Large intestine (tissue), 12 donors: ENCODE measurements at places on chromosomes 7 and 10. TPM values are rescaled to one million over a fixed set of nuclear protein-coding genes. Genes with fewer than 3 reads are reported as not detected.

DNA sequence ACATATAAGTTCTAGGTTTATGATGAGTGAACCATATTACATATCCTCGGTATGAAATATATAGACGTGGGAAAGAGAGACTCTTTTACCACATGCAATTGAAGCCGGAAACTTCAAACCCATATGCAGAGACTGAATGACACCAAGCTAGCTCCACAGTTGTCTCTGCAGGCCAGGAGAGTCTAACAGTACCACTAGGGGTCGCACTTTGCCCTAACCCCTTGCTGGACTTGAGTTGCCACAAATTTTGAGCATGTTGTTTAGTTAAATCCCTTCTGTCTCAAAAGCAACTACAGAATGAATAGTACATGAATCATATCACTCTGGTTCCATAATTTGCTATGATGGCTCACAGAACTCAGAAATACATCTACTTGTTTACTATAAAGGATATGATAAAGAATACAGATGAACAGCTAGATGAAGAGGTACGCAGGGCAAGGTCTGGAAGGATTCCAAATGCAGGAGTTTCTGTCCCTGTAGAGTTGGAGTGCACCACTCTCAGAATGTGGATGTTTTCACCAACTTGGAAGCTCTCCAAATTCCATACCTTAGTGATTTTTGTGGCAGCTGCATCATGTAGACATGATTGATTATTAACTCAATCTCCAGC is 112.4 kb upstream of the YAE1 start:
- DNase-seq, result peak; percentile 37

GRCh38 chr10:33703501-33704213 is 369.2 kb upstream of the NRP1 start:
- no peak for DNase-seq

- no peak for DNase-seq
Observed at GRCh38 chr7:24722386-24723177, 34.7 kb downstream of the GSDME start.

DNA sequence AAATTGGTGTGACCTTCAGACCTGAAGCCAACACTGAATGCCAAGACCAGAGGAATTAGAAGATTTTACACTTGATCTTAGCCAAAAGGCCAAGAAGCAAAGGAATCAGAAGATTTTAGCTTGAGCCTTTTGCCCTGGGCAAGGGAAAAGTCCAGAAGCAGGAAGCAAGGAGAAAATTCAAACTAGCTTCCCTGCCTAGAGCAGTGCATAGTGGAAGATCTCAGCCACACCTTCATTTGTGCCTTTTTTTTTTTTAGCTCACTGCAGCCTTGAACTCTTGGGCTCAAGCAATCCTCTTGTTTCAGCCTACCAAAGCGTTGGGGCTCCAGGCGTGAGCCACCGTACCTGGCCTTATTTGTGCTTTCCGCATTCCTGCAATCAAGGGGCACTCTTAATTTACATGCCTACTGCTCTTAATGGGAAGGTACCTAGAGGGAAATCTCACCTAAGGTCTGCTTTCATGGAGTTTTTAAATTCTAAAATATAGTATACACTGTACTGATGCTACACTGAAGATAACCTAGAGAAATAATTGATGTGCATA is 8.3 kb upstream of the PIP4K2A start:
- DNase-seq, result no peak

DNA sequence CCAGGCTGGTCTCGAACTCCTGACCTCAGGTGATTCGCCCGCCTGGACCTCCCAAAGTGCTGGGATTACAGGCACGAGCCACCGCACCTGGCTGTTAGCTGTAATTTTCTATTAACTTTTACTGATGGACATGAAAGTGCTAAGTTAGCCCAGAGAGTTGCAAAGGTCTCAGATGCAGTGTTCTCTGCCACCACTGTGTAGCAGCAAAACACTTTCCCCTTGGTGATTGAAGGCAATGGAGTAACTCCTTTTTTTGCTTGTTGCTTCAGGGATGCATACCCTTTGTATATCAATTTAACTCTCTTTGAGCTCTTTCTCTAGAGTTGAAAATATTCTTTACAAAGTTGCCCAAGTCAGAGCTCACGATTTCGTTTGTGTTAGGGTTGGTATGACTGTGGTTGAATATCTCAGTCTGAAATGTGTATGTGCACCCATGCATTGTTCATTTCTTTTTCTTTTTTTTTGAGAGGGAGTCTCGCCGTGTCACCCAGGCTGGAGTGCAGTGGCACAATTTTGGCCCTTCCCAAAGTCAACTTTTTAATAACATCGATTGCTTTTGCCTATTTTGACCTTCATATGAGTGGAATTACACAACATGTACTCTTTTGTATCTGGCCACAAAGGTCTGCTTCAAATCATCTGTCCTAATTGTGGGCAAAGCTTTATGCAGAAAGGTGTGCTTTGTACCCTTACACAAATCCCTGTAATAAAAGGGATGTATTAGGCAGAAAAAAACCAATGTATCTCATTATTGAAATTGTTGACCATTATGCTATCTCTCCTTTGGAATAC is 52.6 kb downstream of the GTF2I start:
- no peak for DNase-seq

DNA sequence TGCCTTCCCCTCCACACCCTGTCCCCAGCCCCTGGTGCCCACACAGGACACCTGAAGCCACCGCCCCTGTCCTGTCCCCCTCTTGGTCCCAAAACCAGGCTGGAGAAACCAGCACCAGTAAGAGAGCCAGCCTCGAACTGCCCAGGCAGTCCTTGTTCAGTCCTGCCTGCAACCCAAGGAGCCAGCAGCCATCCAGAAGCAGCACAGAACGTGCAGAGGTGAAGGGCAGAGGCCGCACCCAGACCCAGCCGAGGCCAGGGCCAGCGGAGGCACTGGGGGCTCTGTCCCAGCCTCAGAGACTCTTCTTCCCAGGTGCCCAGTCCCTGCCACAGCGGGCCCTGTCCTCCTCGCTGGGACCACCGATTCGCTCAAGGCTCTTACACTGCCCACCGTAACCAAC is 23.3 kb upstream of the CNPY1 start:
- DNase-seq, result no peak

DNA sequence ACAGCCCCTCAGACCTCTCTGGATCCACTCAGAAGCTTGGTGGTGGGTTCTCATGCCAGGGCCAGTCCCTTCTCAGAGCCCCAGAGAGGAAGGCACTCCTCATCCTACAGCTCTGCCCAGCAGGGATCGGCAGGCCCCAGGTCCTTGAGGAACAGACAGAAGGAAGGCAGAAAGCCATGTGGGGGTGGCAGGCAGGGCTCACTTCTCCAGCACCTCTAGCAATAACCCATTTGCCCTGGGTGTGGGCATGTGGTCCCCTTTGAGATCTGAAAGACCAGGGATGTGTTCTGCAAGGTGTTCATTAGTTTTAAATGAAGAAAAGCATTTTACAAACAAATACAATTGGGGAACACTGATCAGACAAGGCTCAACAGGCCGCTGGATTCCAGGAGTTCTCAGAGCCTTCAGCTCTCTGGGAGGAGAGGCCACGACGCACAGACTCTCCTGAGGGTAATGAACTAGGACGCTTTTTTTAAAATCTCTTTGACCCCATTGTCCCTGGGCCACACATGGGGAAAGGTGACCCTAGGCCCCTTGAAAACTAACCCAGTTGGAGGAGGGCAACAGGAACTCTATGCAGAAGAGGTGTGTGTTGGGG is 40.6 kb downstream of the LDB3 start:
- DNase-seq, result no peak

DNA sequence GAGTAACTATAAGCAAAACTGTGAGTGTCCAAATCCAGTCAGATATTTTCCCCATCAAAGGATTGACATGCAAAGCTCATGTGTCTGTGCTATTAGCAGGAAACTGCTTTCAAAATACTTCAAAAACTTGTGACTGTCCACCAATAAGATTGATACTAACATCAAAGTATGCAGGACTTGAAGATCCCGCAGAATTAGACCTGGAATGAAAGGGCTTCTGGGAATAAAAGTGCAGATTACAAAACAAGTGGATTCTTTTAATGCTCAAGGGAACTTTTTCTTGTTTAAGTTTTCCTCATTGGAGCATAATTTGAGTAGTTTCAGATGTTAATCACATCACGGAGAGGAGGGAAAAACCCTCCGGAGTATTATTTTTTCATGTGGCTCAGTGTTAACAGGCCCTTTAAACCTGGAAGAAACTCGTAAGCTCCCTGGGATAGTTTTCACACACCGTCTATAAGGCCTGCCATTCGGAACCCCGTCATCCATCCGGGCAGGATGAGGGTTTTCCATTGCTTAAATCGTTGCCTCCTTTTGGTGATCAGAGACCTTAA is 33.9 kb upstream of the MKX start:
- no peak for DNase-seq

DNA sequence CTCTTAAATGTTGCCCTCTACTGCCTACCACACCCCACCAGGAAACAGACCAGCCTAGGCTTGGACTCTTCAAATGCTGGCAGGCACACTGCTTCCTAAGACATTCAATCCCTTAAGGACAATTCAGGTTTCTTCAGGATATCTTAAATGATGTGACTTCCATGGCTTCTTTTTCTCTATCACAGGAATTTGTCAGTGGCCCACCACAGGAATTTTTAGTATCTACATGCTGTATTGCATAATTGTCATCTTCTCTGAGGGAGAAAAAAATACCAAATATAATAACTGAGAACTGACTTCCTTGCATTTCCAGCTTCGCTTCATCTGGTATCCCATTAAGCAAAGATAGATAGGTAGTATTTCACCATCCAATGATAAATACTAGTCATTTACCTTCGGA is 129.3 kb downstream of the WNT2 start:
- no peak for DNase-seq

DNA sequence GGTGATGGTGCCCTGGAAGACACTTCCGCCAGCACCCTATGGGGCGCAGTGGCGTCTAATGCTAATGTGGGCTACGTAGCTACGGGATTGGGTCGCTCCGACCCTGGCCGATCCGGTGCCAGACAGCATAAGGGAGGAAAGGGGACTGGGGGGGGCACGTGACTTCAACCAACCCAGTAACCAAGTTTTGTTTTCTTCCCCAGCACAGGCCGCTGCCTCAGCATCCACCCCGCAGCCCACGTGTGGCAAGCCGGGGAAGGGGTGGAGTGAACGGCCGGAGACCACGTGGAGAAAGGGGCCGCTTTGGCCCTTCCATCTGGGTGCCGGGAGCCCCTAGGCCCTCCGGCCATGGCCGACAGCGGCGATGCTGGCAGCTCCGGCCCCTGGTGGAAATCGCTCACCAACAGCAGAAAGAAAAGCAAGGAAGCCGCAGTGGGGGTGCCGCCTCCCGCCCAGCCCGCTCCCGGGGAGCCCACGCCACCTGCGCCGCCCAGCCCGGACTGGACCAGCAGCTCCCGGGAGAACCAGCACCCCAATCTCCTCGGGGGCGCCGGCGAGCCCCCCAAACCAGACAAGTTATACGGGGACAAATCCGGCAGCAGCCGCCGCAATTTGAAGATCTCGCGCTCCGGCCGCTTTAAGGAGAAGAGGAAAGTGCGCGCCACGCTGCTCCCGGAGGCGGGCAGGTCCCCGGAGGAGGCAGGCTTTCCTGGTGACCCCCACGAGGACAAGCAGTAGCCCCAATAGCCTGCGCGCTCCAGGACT is 2.5 kb downstream of the PRR15 start:
- DNase-seq, result peak; percentile 78

DNA sequence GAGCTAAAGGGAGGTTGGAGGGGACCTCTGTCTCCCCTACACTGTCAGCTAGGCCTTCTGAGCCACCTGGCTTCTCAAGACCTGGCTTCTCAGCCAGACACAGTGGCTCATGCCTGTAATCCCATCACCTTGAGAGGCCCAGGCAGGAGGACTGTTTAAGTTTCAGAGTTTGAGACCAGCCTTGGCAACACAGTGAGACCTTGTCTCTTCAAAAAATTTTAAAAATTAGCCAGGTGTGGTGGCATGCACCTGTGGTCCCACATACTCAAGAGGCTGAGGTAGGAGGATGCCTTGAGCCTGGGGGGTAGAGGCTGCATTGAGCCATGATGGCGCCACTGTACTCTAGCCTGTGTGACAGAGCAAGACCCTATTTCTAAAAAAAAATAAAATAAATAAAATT is 33.1 kb downstream of the PIP4K2A start:
- no peak for DNase-seq

DNA sequence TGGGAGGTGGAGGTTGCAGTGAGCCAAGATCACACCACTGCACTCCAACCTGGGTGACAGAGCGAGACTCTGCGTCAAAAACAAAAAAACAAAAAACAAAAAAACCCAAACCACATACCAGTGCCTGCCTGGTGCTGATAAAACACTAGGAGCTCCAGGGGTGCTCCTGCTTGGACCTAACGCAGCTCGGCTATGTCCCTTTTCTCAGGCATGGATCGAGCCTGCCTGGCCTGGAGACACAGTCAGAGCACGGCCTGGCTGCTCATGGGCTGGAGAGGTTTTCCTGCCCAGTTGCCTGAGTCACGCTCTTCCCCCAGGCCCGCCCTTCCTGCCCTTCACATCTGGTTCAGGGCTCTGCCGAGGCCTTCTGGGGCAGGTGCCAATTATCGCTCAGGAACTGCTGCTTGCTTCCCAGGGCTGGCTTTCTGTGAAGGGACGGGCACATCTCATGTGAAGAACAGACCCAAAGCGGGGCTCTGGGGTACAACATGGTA is 12.6 kb upstream of the NPFFR1 start:
- no peak for DNase-seq

GRCh38 chr10:86938260-86938659 is 19.2 kb downstream of the MMRN2 start:
- DNase-seq, result no peak

DNA sequence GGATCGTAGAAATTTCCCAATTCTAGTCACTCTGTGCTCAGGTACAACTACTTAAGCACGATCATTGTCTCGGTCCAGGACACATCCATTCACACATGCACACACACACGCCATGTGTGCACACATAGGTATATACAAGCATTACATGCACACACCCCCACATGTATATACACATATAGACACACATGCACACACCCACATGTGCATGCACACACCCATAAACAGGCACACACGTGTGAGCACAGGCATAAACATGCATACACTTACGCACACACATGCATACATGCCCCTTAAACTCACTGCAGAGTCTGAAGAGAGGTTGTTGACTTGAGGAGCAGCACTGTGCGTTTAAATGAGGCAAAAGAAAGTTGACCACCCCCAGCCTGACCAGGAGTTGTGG is 32.5 kb upstream of the INSIG1 start:
- no peak for DNase-seq

- no peak for DNase-seq
Observed at GRCh38 chr7:151060416-151061212, 1.2 kb downstream of the SLC4A2 start.

- no peak for DNase-seq
Observed at GRCh38 chr10:93745408-93746065, 12.2 kb upstream of the LGI1 start.

DNA sequence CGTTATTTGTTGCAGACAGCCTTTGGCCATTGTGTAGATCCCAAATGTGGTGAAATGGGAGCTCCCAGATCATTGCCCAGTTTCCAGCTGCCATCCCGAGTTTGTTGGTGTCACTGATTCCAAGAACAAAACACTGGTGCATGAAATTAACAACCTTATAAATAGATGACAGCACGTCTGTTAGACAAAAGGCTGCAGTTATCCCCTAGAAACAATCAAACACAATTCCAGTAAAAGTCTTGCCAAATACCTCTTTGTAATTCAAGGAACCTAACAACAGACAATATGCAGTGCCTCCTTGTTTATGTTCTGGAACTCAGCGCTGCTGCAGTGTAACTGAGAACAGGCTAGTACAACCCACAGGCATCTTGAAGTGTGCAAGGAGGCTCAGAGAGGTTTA is 404.5 kb downstream of the PAXIP1 start:
- DNase-seq, result no peak

Gene IGF2BP3
- 61.6 TPM for polyA plus RNA-seq

Gene RSPH10B
- 0.52 TPM for polyA plus RNA-seq

Gene VOPP1
- 29.9 TPM for polyA plus RNA-seq

Gene SCIN
- polyA plus RNA-seq, result 4.3 TPM

Gene RBP4
- 33.9 TPM for polyA plus RNA-seq

Gene TUBB8
- polyA plus RNA-seq, result 0.81 TPM

Gene SMKR1
- polyA plus RNA-seq, result 1.1 TPM

Gene AOAH
- 17.8 TPM for polyA plus RNA-seq
